GM04503 (cell line): ENCODE measurements at places on chromosomes 12 and 14.

DNA sequence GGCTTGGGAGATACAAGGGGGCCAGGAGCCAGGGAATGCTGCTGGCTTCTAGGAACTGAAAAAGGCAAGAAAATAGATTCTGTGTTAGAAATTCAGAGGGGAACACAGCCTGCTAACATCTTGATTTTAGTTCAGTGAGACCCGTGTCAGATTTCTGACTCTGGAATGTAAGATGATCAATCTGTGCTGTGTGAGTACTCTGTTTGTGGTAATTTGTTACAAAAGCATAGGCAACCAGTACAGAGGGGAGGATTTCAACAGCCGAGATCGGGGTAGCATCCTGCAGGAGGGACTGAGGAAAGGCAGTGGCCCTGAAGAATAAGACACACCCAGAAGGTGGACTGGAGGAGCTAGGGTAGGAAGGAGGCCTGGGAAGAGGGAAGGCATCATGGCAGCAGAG, 410.0 kb upstream of the CCDC196 start:
- DNase-seq, result no peak

DNA sequence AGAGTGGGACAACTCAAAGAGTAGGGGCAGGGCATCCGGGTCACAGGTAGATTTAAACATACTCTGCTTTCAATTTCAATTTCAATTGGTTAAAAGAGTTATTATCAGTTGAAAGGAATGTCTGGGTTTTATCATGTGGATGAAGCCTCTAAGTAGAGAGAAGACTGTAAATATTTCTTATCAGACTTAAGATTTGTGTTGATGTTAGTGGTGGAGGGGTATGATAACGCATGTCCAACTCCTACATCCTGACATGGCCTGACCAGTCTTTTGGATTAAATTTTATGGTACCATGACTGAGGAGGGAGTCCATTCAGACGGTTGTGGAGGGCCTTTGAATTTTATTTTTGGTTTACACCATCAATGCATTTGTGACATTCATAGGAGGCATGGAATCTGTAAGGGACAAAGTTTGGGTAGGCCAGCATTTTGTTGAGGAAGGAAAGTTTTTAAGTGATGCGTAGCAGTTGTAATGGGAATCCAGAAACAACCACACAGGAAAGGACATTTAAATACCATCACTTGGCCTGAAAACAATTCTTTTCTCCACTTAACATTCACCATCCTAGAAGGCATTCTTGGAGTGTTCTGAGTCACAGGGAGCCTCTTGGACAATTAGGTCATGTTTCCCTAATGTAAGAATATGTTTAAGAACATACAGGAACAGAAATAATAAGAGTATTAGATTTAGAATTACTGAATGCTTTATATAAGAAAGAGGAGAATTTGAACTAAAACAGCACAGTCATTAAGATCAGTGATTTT, 371.9 kb downstream of the ATP23 start:
- DNase-seq, result peak; percentile 69

DNA sequence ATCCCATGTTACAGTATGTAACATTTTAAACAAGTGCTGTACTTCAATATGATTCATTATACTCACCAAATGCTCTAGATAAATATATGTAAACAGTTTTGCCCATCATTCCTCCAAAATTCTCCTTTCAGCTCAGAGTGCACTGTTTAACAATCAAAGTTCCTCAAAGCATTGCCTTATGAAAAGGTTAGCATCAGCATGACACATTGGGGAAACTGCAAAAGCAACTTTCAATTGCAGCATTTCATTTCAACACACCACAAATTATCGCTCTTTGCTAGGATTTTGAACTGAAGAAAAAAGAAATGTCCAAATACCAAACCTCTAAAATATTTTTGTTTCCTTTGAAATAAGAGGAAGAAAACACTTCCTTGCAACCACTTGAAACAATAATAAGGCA, 413.2 kb downstream of the FLRT2 start:
- no peak for DNase-seq

GRCh38 chr12:90504806-90505205, 450.2 kb downstream of the CCER1 start:
- DNase-seq, result no peak
